CD4-positive, alpha-beta T cell treated with Interleukin-4 for 1 hour (primary cell): ENCODE measurements at places on chromosomes 1 and 21.

GRCh38 chr21:43375837-43376477, 51.0 kb downstream of the SIK1 start:
- DNase-seq: no peak

GRCh38 chr1:109482791-109483671, 674 bp upstream of the ATXN7L2 start:
- peak; percentile 52 for DNase-seq

DNA sequence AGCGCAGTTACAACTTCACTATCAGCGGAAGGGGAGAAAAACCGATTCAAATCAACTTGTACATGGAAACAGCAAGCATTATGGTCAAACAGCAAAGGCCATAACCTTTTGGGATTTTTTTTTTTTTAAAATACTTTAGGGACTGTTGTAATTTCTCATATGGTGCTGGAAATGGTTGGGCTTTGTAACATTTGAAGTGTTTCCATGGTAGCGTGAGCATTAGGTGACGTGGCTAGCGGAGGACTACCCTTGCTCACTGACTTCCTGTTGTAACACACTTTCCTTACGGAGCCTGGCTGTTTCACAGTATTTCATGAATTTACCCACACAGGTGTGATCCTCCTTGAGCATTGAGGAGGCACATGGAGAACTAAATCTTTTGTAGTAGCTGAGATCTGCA, 269.5 kb downstream of the TM2D1 start:
- no peak for DNase-seq

DNA sequence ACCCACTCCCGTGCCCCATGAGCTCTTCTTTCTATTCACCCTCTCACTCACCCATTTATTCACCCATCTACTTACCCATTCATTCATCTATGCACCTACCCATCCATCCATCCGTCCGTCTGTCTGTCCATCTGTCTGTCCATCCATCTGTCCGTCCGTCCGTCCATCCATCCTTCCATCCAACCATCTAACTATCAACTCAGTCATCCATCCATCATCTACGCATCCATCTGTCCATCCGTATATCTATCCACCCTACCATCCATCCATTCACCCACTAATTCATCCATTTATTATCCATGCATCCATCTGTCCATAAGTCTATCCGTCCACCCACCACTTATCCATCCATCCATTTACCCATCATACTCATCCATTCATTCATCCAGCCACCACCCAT, 10.8 kb upstream of the CSF3R start:
- no peak for DNase-seq

GRCh38 chr1:212119397-212119837, 83.9 kb downstream of the DTL start:
- DNase-seq: no peak

GRCh38 chr1:162236201-162236600, 140.5 kb downstream of the SPATA46 start:
- no peak for DNase-seq

GRCh38 chr21:16196001-16196400, 466.2 kb downstream of the USP25 start:
- no peak for DNase-seq

DNA sequence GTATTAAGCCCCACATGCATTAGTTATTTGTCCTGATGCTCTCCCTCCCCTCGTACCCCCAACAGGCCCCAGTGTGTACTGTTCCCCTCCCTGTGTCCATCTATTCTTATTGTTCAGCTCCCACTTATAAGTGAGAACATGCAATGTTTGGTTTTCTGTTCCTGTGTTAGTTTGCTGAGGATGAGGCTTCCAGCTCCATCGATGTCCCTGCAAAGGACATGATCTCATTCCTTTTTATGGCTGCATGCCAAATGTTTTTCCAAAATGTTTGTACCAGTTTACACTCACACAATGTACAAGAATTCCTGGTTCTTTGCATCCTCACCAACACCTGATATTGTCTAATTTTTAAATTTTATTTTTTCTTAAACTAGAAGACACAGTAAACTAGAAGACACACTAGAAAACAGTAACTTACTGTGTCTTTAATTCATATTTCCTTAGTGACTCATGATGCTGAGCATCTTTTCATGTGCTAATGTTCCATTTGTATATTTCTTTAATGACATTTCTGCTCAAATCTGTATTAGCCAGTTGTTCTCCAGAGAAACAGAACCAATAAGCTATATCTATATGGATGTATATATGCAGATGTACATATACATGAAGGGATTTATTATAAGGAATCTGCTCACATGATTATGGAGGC, 19.4 kb upstream of the USP1 start:
- no peak for DNase-seq

DNA sequence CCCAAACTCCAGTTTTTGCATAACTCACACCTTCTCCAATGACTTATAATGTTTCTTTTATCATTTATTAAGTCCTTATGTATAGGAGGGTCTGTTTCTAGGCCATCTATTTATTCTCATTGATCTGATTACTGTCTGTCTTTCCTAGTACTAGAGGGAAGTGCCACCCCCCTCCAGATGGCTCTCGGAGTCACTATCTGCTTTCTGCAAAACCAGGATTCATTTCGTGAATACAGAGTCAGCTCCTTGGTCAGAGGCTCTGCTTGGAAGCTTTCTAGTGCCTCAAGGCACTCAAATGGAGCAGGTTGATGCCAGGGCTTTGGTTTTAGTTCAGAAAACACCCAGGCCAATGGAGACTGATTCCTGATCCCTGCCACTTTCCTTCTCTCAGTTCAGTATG, 102.3 kb upstream of the CD34 start:
- DNase-seq: no peak

DNA sequence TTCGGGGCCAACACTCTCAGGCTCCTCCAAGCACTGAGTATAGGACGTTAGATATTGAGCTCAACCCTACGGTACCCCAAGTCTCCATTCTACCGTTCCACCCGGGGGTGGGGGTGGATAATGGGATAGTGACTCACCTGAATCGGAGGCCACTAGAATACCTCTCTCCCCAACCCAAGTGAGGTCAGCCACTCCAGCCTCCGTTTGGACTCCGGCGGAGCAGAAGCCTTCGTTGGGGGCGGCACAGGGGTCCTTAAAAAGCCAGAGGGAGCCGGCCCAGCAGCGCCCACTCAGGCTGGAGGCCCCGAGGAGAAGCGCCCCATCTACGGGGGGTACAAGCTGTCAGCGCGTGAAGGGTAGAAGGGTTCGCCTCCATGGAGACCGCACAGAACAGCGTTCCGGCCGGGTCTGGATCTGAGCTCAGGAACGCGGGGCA, 556 bp downstream of the WDR77 start:
- no peak for DNase-seq

GRCh38 chr21:33126569-33126968, 56.6 kb downstream of the OLIG1 start:
- no peak for DNase-seq

GRCh38 chr1:214633686-214634085, 30.7 kb downstream of the CENPF start:
- no peak for DNase-seq
